Lower lobe of right lung (tissue), 2 donors: ENCODE measurements at places on chromosomes 5 and 9. TPM values are rescaled to one million over a fixed set of nuclear protein-coding genes. Genes with fewer than 3 reads are reported as not detected.

GRCh38 chr5:109838157-109838556 is 148.4 kb downstream of the MAN2A1 start:
- no peak for DNase-seq

GRCh38 chr5:11396917-11397316 is 507.3 kb downstream of the CTNND2 start:
- DNase-seq = no peak

- DNase-seq = peak; percentile 19
These were observed 192.4 kb downstream of the HSPA4 start for GRCh38 chr5:133244242-133244641.

DNA sequence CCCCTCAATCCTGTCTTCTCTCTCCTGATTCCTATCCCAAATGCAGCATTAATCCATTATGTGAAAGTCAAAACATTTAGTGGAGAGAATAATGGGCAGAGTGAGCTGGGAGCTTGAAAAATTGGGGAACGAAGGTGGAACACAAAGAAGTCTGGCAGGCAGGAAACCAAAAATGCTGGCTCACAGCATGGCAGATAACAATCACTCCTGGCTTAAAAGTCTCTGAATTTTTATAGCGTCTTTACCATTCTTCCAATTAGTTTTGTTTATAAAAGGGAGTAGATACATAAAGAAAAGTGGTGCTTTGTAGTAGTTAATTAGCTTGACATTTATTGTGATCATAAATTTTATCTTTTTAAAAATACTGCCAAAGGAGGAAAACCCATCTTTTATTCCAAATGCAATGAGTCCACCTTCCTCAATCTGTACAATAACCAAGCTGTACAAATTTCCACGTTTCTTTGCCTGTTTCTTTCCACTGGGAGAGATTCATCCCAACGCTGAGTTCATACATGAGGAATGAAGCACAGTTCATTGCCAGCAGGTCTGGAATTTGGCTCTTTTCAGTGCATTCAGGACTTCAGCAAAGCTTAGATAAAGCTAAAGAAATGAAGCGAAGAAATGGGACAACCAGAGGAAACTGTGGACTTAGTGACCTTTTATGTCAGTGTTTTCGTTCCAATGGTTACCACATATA is 174.7 kb downstream of the HMHB1 start:
- DNase-seq = no peak

GRCh38 chr9:130728721-130729120 is 35.1 kb downstream of the EXOSC2 start:
- no peak for DNase-seq

NNT gene
- total RNA-seq = 70.9 TPM

PNPLA7 gene
- 12.2 TPM for total RNA-seq

CDH9 gene
- not detected for total RNA-seq
